ENCODE measurements at places on chromosomes 16 and 17.

- DNase-seq = no peak
Measured at GRCh38 chr17:63399856-63400255, 46.2 kb downstream of the CYB561 start.

DNA sequence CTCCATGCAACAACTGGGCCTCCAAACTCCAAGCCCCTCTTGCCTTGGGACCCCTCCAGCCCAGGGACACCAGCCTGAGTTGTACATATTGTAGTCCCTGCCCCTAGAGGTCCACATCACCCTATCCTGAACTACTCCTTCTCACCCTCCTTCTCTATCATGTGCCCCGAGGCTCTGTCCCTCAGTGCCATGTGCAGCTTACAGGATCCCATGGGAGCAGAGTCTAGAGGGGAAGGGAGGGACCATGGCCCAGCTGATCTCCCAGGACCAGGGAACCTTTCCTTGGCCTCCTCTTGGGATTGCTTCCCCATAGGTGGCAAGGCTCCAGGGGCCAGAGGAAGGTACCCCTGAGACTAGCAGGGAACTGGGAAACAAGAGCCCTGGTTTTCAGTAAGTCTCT lies 35.3 kb downstream of the TMEM132E start:
- no peak for DNase-seq

- DNase-seq = no peak
Measured at GRCh38 chr17:9798008-9798407, 6.6 kb upstream of the DHRS7C start.

DNA sequence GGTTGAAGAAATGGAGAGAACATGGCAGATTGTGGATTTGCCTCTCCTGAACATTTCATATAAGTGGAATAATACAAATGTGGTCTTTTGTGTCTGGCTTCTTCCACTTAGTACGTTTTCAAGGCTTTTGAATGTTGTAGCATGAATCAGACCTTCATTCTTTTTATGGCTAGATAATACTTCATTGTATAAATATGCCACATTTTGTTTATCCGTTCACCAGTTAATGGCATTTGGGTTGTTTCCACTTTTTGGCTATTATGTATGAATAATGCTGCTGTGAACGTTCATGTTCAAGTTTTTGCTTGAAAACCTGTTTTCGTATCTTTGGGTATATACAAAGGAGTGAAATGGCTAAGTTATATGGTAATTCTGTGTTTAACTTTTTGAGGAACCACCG lies 130.4 kb downstream of the TANC2 start:
- no peak for DNase-seq

DNA sequence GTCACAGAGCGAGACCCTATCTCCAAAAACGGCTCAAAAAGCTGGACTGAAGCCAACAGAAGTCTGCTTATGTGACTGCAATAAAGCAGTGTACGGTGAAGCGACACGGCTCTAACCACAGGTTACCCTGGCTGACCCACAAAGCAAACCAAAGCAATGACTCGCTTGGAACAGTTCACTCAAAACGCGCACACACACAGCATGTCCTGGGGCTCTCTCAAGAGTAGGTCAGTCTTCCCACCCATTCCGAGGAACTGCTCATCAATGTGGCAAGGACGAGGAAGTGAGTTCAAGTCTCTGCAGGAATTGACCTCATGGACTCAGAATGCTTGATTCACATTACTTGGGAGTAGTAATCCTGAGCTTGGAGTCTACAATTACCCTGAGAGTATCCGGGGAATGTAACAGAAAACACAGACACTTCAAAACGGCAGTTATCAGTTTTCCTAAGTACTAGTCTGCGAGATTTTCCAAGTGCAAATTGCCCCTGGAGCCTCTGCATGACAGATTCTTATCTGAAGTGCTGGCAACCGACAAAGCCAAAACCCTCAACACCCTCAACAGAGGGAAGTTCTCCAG lies 25.4 kb downstream of the PELP1 start:
- no peak for DNase-seq

Measured in stimulated activated CD8-positive, alpha-beta memory T cell treated with anti-CD3 and anti-CD28 coated beads, Interleukin-2, amount 100 ng/mL, for 1 hour (primary cell).